Glomerular endothelial cell (primary cell): ENCODE measurements at places on chromosomes 1 and 21. TPM values are rescaled to one million over a fixed set of nuclear protein-coding genes. Genes with fewer than 3 reads are reported as not detected.
A peak's percentile ranks its signal among the peaks of the same experiment; 100 is the strongest.

GRCh38 chr1:203101813-203102634 lies 16.2 kb upstream of the MYOG start:
- no peak for DNase-seq

GRCh38 chr1:211613108-211613947 lies 34.4 kb upstream of the SLC30A1 start:
- DNase-seq = no peak

DNA sequence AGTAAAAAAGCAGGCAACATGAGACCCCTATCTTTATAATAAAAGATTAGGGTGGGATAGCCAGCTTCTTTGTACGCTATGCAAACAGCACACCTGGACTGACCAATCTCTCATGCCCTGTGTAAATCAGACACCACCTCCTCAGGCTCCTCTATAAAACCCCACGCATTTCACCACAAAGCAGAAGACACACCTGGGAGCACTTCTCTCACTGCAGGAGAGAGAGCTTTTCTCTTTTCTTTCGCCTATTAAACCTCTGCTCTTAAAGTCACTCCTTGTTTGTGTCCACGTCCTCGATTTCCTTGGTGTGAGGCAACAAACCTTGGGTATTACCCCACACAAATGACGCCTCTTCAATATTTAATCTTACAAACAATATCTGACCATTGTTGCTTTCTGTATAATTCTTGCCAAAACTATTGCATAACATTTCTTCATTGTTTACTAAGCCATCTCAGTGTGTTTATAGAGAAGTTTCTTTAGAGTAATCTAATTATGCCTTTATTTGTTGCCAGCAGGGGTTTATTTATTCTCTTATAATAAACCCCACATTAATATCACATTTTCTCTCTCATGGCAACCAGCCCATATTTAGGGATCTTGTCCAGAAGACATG lies 31.6 kb upstream of the NUF2 start:
- DNase-seq = no peak

DNA sequence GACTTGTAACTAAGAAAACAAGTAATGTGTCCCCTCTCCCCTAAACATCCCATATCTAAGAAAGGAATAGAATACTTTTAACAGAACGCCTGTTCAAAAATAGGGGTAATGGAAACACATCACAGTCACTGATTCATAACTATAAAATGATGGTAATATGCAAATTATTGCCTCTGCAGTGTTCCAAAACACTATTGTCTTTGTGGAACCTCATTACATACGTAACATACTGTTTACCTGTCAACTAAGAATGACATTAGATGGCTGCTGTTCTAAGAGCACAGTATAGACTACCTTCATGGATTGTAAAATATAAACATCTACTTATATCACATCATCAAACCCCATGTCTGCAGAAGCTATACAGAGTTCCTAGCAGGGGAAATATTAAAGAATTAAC lies 3.4 kb upstream of the BCL2L15 start:
- no peak for DNase-seq

DNA sequence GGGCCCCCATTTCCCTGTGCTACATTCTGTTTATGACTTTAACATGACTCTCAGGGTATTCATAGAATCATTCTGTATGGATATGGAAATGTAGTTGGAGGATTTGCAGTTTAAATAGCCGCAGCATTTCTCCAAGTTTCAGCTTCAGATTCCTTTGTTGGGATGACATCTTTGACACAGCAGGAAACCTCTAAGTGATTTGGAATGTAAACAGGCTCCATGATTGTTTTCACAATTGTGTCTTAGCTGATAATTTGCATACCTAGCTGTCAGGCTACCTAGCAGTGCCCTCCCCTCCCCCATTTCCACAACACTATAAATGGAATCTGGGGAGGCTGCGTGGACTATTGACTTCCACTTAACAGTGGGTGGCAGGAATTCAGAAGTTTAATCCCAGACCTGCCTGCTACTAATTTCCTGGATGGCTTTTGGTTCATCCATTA lies 290.2 kb downstream of the HLX start:
- no peak for DNase-seq

GRCh38 chr1:70072231-70072751 lies 133.1 kb downstream of the LRRC40 start:
- no peak for DNase-seq

- DNase-seq = no peak
Measured at GRCh38 chr1:237171454-237172117, 129.6 kb downstream of the RYR2 start.

GRCh38 chr21:22280851-22281250 lies 1282.6 kb downstream of the NCAM2 start:
- DNase-seq = no peak

DNA sequence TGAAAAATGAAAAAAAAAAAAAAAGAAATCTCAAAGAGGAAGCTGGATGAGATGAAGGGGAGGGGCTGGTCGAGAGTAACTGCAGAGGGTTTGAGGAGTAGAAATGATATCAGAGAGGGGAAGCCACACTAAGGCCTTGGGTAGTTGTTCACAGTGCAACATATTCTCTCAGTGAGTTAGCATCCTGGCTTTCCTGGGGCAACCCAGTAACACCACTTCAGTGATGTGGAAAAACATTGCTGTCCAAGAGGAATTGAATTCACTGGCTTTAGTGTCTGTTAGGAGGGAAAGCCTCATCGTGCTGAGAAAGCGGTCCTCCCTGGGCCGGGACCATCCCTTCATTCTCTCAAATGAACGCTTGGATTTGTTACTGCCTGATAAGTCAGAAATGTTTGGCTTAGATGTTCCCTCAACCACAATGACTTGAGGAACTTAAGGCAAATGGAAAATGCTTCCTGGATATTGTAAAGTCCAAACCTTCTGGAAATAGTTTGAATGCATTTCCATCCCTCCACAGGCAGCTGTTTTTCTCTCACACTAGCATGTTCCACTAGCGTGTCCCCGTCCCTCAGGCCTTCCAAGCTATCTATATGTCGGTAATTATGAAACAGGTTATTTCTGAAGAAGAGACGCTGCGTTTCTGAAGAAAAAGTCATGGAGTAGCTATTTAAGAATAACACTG lies 12.2 kb downstream of the TGFB2 start:
- no peak for DNase-seq

- DNase-seq = no peak
Measured at GRCh38 chr1:113247355-113247754, 143.0 kb upstream of the MAGI3 start.

DNA sequence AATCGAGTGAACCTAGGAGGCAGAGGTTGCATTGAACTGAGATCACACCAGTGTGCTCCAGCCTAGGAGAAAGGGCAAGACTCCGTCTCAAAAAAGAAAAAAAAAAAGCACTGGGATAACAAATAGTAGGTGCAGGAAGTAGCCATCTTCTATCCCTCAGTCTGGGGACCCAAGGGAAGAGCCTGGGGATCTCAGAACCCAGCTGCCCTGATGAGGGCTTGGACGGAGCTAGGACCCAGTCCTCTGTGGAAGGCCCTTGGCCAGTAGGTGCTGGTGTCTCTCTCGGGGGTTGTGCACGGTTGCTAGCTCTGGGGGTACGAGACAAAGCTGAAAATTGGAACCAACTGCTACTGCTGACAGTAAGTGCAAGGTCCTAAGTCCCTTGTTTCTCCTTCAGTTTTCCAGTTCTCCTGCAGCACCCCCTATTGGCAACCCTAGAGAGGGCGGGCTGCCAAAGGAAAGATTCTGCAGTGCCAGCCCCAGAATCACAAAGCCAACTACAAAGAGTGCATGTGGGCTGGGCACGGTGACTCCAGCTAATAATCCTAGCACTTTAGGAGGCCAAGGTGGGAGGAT lies 57.6 kb upstream of the KIF1B start:
- DNase-seq = peak; percentile 12

GRCh38 chr1:78475888-78476610 lies 14.7 kb upstream of the PTGFR start:
- no peak for DNase-seq

- no peak for DNase-seq
Measured at GRCh38 chr1:40553017-40553416, 21.6 kb downstream of the ZNF684 start.

DNA sequence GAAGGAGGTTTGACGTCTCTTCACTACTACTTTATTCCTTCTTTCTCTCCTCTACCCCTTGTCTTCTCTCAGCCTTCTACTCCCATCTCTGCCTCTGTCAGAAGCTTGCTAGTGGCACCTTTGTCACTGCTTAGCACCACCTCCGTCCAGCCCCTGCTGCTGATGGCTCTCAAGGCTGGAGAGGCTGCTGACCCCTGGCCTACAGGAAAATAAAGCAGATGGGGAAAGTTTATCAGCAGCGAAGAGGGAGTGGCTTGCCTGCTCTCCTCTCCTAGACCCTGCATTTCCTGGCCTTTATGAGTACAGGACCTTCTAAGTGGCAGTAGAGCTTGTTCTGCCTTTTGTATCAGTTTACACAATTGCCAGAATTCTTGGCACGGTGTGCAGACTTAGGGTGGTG lies 27.0 kb downstream of the PROX1 start:
- no peak for DNase-seq

DNA sequence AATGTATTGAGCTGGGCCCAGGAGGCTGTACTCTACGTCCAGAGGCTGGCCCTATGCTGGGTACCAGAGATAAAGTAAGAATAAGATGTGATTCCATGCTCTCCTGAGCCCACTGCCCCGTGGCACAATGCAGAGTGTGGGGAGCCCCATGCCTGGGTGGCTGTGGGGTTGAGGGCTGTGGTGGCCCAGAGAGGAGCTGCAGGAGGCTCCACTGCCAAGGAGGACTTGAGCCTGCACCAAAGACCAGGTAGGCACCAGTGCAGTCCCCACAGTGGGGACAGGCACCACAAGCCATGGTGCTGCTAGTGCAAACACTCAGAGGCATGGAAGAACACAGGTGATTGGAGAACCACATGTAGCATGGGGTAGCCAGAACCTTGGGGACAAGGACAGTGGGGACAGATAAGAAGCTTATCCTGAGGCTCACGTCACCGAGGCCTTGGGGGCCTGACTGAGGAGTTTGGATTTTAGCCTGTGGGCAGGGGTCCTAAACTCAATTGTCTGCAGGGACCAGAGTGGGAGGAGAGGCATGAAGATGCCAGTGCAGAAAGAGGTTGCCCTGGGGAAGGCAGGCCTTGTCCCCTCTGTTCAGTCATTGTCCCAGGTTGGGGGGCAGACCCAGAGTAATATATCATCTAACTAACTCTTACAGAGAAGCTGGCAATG lies 21.9 kb upstream of the EPS8L3 start:
- DNase-seq = no peak

DNA sequence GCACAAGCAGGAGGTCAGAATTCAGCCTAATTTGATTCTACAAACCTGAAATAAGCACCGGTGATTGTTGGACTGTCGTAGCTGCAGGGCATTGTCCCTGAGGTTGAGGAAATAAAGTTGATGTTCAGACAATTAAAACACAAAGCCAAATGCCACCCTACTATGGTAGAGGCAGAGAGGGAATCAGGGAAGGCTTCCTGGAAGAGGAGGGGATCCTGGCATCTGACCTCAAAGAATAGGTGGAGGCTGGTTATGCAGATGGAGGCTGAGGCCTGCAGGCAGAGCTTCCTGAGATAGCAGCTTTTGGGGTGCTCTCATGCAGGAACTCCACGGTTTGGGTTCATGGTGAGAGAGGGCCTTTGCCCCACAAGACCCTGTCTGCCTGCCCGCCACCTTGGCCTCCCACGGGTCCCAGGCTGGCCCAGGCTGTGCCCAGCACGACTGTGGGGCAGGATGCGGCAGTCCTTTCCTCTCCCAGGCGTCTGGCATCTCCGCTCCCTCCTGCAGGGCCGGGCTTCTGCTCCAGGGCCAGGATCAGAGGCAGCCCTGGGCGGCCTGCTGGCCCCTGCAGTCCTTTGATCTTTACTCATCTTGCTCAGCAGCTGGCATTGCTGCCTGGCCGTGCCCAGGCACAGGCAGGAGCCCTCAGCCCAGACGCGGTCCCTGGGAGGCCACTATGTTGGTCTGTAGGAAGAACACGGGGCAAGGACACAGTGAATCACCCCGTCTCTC lies 134.1 kb upstream of the VAMP3 start:
- no peak for DNase-seq

DNA sequence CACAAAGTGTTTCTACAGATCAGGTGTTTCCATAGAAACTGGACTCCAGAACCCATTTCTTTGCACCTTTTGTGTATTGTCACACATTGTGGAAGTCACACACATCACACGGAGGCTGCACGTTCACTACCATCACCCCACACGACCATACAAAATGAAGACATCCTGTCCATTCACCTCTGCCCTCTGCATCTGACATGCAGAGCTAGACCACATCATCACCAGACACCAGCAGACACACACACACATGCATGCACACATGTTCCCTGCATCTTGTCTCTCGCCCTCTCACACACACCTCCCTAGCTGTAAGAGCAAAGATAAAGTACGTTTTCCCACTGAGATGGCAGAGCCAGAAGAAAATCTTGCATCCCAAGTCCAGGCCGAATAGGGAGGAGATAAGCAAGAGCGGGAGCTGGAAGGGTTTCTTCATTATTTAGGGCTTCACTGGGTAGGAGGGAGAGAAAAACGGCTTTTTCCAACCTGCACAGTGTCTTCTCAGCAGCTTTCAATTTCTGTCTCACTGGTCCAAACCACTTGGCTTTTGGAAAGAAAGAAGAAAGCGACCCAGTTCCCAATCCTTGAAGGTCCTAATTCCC lies 709 bp downstream of the PRELP start:
- no peak for DNase-seq

- no peak for DNase-seq
Measured at GRCh38 chr1:78472851-78473496, 17.8 kb upstream of the PTGFR start.

GRCh38 chr21:15826147-15826780 lies 96.5 kb downstream of the USP25 start:
- no peak for DNase-seq

GRCh38 chr21:32499249-32500055 lies 85.9 kb downstream of the TCP10L start:
- DNase-seq = no peak

- DNase-seq = no peak
Measured at GRCh38 chr21:27422435-27422834, 455.5 kb upstream of the ADAMTS5 start.

DNA sequence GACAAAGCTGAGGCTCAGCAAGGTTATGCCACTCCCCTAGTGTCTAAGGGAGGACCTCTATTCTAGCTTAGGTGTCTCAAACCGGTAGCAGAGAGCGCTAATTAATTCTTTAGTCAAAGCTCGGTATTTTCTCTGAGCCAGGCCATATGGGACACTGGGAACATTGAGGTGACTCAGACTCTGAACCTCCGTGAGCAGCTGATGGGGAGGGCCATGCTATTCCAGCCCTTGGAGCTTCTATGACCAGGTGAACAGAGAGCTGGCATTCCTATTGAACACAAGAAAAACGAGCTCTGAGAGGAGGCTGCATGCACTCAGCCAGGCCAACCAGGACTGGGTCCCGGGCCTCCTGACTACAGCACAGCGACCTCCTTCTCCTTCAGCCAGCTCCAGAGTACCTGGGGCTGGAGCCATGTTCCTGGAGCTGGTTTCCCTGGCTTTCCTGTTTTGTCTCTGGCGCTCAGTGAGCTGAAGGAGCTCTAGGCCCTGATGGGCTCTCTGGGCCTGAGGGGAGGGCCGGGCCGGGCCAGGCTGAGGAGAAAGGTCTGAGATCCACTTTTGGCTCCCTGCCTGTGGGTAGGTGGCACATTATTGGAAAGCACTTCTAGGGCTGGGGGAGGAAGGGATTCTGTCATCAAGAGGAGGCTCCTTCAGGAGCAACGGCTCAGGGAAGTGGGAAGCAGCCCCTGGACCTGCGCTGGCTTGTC lies 37.0 kb downstream of the SLC9A1 start:
- no peak for DNase-seq

RPF1 gene
- total RNA-seq = 34.6 and 44.9 TPM in 2 replicates

L1TD1 gene
- not detected in 2 replicates for total RNA-seq

ADCY10 gene
- 0.06 TPM in 1 of 2 replicates, not detected in the other for total RNA-seq

CACNA1S gene
- not detected in 2 replicates for total RNA-seq

LIX1L gene
- total RNA-seq = 41.6 and 42.2 TPM in 2 replicates

CYP4X1 gene
- total RNA-seq = 1.6 TPM in 1 of 2 replicates, not detected in the other

GREM2 gene
- total RNA-seq = not detected in 2 replicates
